ENCODE measurements at places on chromosomes 11 and 22.

DNA sequence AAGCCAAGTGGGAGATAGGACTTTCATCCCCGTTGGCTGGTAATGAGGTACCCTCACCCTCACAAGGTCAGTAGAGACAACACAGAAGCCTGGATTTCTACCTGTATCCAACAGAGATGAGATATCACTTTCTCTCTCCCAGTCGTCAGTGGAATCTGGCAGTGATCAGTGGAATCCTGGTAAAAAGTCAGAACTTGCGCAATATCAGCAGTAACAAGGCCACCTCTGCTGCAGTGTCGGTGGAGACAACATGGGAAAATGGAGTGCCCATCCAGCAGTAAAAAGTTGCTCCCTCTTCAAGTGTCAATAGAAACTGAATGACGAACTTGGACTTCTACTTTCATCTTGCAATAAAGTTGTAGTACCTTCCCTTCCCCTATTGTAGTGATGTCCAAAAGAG is 615.9 kb downstream of the ETS1 start:
- no peak for DNase-seq

GRCh38 chr11:6611092-6611962 is 689 bp downstream of the TAF10 start:
- DNase-seq, result no peak

- no peak for DNase-seq
Measured at GRCh38 chr11:40170078-40170477, 1289.4 kb downstream of the LRRC4C start.

DNA sequence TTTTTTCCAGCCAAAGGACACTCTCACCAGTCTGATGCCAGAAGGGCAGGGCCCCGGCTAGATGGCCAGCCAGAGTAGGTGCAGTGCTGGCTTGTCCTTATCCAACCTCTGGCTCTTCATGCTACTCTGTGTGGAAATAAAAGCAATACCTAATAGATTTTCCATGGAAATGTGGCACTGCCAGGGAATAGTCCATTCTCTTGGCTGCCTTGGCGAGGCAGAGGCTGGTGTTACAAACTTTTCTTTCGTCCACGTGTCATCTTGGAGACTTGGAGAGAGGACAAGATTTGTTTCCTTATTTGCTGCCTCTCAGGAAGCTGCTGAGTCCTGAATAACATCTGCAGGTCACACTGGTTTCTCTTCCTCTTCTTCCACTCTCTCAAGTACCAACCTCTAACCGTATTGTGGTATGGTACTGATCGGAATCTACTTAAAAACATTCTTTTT is 17.2 kb upstream of the C1QTNF4 start:
- no peak for DNase-seq

DNA sequence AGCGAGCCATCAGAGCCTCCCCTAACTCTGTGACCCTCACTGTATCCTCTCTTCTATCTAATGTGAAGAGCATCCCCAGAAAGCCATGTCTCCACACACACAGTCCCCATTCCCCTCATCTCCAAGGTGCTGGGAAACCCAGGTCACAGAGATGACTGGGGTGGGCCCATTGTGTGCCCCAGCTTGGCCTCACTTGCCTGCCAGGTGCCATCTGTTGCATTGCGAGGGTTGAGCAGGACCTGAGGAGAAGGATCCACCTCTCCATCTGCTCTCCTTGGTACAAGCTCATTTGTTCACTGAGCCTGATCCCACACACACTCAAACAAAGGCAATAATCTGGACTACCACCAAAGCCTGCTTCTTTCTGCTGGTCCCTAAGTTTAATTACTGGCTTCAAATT is 118.8 kb downstream of the SPATA19 start:
- DNase-seq, result no peak

- DNase-seq, result no peak
Measured at GRCh38 chr11:27313157-27313821, 49.7 kb downstream of the CCDC34 start.

Measured in stimulated activated CD4-positive, alpha-beta T cell treated with anti-CD3 and anti-CD28 coated beads, TNF-alpha, amount 100 ng/mL, for 48 hours (primary cell).